AG08396 (cell line): ENCODE measurements at places on chromosomes 7 and 10.
A peak's percentile ranks its signal among the peaks of the same experiment; 100 is the strongest.

DNA sequence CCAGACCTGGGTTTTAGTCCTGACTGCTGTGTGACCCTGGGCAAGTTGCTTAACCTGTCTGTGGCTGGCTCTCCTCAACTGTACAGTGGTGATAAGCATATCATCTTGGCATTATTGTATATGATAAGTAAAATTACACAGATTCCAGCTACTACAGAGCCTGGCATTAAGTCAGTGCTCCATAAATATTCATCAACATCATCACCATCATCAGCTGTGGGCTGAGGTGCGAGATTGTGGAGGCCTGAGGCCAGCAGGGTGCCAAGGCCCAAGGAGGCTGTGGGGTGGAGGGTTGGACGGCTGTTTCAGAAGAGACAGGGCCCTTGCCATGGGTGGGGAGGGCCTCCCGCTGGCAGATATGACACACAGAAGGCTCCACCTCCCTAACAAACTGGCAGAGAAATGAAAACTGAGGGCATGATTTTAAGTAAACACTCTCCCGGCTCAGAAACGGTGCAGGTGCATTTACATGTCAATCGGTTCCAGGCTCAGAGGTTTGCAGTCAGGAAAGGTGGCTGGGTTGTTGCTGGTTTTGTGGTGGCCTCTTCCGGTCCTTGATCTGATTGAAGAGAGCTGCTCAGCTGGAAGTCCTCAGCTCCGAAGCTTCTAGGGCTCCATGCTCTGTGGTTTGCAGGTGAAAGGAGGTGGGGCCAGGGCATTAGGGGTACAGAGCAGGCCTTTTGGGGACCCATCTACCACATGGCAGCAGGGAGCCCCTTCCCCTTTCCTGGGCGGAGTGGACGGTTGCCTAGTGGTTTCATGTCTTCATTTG lies 10.2 kb downstream of the CRYGN start:
- DNase-seq = no peak

DNA sequence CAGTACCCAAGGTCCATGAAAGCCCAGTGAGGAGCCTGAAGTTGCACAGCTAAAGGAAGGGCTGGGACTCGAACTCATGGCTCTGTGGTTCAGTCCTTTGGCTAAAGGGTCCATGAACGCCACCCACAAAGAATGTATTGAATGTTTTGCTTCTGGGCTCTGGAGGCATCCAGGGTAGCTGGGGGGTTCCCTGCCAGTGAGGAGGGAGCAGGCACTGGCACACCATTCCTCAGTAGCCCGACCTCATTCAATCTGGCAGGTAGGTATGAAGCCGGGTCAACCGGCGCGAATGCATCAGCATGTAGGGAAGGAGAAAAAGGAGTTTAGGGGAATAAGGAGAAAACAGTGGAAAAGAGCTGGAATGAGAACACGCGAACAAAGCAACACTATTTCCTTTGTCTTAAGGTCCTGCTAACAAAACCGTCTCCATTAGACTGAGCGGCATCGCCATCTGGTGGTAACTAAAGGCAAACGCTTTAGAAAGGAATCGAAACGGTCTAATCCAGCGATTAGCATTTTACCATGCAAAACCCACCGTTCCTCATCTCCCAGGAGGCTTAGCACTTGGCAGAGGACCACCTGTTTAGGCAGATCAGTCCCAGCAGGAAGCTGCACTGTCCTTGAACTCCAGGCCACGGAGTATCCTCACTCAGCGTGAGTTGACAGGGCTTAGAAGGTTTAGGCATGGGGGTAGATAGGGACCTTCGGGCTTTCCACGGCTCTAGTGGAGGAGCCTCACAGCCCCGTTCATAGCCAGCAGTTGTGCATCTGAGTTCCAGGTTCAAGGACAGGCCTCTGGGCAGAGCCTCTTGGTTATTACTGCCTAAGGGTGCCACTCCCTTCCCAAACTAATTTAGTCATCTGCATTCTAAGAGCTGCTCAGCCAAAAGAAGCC lies 122.8 kb downstream of the UBE2H start:
- peak; percentile 45 for DNase-seq

GRCh38 chr7:82443547-82444219 lies at the start of gene CACNA2D1:
Gene CACNA2D1, minus strand, starts transcription at chr7:82443777.
- peak; percentile 92 for DNase-seq

GRCh38 chr7:17957871-17958270 lies 17.6 kb upstream of the SNX13 start:
- no peak for DNase-seq

DNA sequence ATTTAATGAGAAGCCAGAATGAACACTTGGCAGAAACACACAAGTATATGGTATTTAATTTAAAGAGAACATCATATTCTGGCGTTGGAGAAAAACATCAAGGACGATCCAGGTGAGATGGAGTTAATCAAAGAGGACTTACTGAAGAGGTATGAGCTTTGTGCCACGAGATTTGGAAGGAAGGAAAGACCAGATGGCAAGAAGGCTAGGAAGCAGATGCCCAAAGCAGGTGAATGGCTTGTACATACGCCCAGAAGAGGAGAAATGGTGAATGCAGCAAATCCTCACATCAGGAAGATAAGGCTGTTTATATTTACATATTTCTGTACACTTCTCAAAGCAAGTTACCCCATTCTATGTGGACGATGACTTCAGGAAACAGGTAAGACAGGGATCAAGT lies 163.9 kb upstream of the PLXNA4 start:
- DNase-seq = no peak

- no peak for DNase-seq
Measured at GRCh38 chr10:119538632-119539358, 3.7 kb downstream of the RGS10 start.

DNA sequence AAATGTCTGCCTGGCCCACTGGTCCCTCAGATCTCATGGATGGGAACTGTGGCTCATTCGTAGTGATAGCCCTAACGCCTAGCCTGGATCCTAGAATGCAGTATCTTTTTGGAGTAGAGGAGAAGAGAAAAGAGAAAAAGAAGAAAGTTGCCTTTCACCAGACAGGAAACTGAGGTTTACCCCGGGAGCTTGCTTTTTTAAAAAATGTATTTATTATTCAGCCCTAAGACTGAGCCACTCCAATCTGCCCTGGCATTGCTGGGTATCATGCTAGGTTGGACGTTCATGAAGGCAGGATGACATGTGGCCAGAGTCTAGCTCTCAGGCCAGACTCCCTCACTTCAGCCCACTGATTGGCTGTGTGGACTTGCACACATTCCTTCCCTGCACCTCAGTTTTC lies 21.5 kb upstream of the C10orf105 start:
- no peak for DNase-seq

GRCh38 chr7:50333221-50333651 lies 28.7 kb downstream of the IKZF1 start:
- DNase-seq = no peak

GRCh38 chr7:8480527-8480926 lies 47.1 kb downstream of the NXPH1 start:
- no peak for DNase-seq

GRCh38 chr7:2525658-2526630 lies 6.4 kb downstream of the LFNG start:
- DNase-seq = no peak

GRCh38 chr10:69208761-69209160 lies 11.4 kb upstream of the HKDC1 start:
- DNase-seq = no peak

DNA sequence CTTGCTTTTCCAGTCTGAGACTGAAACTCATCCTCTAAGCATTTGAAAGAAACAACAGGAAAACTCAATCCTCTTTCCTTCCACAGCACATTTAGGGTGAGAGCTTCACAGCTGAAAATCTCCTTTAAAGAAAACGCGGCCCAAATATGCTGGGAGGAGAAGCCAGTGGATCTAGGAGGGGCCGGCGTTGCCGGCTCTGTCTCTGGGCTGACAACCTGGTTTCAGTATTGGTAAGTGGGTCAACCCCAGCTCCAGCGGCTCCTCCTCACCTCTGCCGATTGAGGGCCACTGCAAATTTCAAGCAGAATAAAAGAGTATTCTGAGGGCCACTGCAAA lies 75.3 kb upstream of the CPXM2 start:
- no peak for DNase-seq

DNA sequence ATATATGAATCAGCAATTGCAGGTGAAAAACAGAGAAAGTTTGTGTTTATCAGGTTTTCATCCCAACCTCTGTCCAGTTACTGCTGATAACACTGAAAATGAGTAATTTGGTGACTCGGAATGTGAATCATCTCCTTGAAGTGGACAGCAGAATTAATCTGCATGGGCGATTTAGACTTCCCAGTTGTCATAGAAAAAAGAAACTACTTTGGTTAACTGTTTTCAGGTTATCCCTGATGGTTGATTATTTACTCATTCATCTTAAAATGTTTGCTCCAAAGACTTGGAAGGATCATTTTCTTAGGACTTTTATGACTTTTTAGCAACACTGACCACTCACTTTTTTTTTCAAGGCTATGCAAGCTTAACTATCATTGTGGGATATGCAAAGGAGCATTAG lies 504.1 kb upstream of the ANKRD30A start:
- no peak for DNase-seq

DNA sequence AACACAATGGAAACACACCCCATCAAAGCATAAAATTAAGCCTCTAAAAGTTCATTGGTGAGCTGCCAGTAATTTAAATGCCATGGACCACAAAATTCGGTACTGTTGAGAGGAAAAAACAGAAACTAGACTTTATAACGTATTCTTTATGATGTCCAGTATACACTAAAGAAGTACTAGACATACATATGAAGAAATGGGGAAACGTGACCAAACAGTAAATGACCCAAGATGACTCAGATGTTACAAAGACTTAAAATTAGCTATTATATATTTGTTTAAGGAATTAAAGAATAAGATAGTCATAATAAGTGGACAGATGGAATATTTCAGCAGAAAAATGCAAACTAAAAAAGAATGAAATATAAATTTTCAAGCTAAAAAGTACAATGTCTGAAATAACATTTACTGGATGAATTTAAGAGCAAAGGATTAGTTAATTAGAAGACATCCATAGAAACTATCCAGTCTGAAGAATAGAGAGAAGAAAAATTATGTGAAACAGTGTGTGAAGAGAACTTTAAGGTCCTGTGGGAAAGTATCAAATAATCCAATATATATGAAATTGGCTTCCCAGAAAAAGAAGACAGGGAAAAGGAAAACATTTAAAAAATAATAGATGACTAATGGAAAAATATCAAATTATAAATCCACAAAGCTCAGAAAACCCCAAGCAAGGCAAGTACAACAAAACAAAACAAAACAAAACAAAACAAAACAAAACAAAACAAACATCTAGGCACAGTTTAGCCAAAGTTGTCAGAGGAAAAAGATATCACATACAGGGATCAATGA lies 69.4 kb downstream of the SAMD9 start:
- no peak for DNase-seq

- DNase-seq = no peak
Measured at GRCh38 chr10:103550229-103550628, 56.7 kb downstream of the NEURL1 start.

DNA sequence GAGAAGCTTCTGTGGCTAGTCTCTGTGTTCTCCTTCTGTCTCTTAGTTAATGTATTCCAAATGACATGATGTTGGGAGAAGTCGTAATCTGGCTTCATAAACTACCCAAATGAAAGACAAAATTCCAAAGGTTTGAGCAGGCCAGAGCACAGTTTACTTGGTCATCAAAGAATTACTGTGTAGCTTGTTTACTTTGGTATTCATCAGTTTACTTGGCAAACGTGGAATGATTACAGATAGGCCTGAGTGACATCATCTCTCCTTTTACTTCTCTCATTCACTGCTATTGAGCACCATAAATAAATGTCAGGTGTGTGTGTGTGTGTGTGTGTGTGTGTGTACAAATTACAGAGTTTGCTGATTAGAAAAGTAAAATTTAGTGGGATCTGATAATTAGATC lies 327.3 kb downstream of the PHTF2 start:
- DNase-seq = peak; percentile 78

- no peak for DNase-seq
Measured at GRCh38 chr7:77862691-77863090, 64.1 kb downstream of the PHTF2 start.

DNA sequence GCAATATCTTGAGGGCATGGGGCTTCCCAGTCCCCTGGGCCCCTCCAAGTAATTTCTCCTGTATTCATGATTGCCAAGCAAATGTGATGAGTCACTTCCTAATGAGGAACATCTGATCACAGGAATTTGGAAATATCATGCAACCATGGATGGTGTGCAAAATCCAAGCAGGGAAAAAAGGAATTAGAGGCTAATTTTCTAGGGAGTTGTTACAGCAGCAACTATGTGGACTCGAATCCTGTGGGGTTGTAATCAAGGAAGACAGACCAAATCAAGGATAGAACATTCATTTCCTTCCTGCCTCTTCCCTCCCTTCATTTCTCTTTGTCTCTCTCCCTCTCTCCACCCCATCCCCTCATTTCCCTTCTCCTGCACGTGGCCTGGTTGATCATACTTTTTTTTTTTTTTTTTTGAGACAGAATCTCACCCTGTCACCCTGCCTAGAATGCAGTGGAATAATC lies 23.9 kb upstream of the AGFG2 start:
- DNase-seq = peak; percentile 48
